A549 treated with CORT108297 at 1 μM for 4 hours (cell line): ENCODE measurements at places on chromosomes 2 and 18. TPM values are rescaled to one million over a fixed set of nuclear protein-coding genes. Genes with fewer than 3 reads are reported as not detected.

SCLY gene
- 20.0 to 25.8 TPM (median 22.6 TPM) in 5 replicates for total RNA-seq

ANKRD62 gene
- total RNA-seq = not detected in 5 replicates

HOXD12 gene
- total RNA-seq = not detected in 5 replicates

RAB27B gene
- total RNA-seq = 10.4 to 14.7 TPM (median 12.6 TPM) in 5 replicates

MDH1B gene
- total RNA-seq = 1.3 to 2.3 TPM (median 1.6 TPM) in 5 replicates

ACAA2 gene
- total RNA-seq = 52.9 to 60.1 TPM (median 59.7 TPM) in 5 replicates

PSMA8 gene
- not detected in 5 replicates for total RNA-seq

KRTCAP3 gene
- total RNA-seq = 0.17 to 0.76 TPM (median 0.62 TPM) in 5 replicates

SLC5A7 gene
- not detected in 5 replicates for total RNA-seq

ZAP70 gene
- 0.03 to 0.15 TPM in 2 of 5 replicates, not detected in the others for total RNA-seq

CHST9 gene
- 0.02 TPM in 1 of 5 replicates, not detected in the others for total RNA-seq

STON1 gene
- 0.35 to 0.49 TPM (median 0.42 TPM) in 5 replicates for total RNA-seq

HADHA gene
- total RNA-seq = 116 to 149 TPM (median 119 TPM) in 5 replicates

FRZB gene
- total RNA-seq = 0.03 to 0.15 TPM (median 0.06 TPM) in 4 of 5 replicates, not detected in the other

TBR1 gene
- 0.01 to 0.07 TPM (median 0.05 TPM) in 4 of 5 replicates, not detected in the other for total RNA-seq

NCKAP1 gene
- 90.1 to 102 TPM (median 99.6 TPM) in 5 replicates for total RNA-seq

DOK1 gene
- total RNA-seq = 3.4 to 5.4 TPM (median 4.5 TPM) in 5 replicates

DLGAP1 gene
- total RNA-seq = 0.01 to 0.04 TPM in 2 of 5 replicates, not detected in the others

MATN3 gene
- 9.1 to 16.9 TPM (median 14.0 TPM) in 5 replicates for total RNA-seq

LOXHD1 gene
- total RNA-seq = not detected in 5 replicates

SH2D6 gene
- 0.50 to 1.1 TPM (median 0.87 TPM) in 5 replicates for total RNA-seq

TMEM182 gene
- total RNA-seq = 3.6 to 5.9 TPM (median 5.3 TPM) in 5 replicates

POTEC gene
- not detected in 5 replicates for total RNA-seq

CD226 gene
- total RNA-seq = 0.03 to 0.14 TPM (median 0.07 TPM) in 5 replicates

RAB10 gene
- total RNA-seq = 262 to 391 TPM (median 279 TPM) in 5 replicates

IL1RN gene
- 0.30 to 0.46 TPM (median 0.46 TPM) in 5 replicates for total RNA-seq

KCNF1 gene
- 21.8 to 48.2 TPM (median 38.0 TPM) in 5 replicates for total RNA-seq

FOXI3 gene
- total RNA-seq = 0.05 TPM in 1 of 5 replicates, not detected in the others
